Vagina (tissue), 2 donors: ENCODE measurements at places on chromosomes 5 and 9.

DNA sequence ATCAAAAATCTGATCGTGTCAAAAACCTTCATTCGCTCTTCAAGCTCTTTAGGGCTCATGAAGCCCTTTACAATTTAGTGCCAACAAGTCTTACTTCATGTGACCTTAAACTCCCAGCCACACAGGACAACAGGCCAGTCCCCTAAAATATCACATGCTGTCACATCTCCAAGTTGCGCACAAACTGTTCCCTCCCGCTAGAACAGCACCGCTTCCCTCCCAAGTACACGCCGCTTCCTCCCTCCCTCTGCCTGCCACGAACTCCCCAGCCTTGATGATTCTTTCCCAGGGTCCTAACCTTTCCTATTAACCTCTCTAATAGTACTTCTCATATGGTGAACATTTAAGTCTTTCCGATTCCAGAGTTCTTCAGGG, 91.2 kb downstream of the TLE1 start:
- H3K4me1 ChIP-seq = peaks cover 39% of the 10 kb centered on the region
- H3K27me3 ChIP-seq = no peaks in the 10 kb centered on the region
- no peak for DNase-seq
- H3K27ac ChIP-seq = no peak overlapping the region
- no peaks in the 10 kb centered on the region for H3K36me3 ChIP-seq

GRCh38 chr5:149931992-149932436, 12.6 kb downstream of the PDE6A start:
- H3K4me3 ChIP-seq = no peak overlapping the region
- no peak for DNase-seq
- no peak overlapping the region for H3K27ac ChIP-seq

GRCh38 chr5:166570865-166571264, 1720.6 kb upstream of the WWC1 start:
- H3K36me3 ChIP-seq = no peaks in the 10 kb centered on the region
- H3K27ac ChIP-seq = no peak overlapping the region
- no peaks in the 10 kb centered on the region for H3K4me1 ChIP-seq
- H3K27me3 ChIP-seq = no peaks in the 10 kb centered on the region
- no peak overlapping the region for H3K4me3 ChIP-seq

GRCh38 chr5:81393783-81394718, at the start of gene ACOT12:
TSS of gene ACOT12 (minus strand) at chr5:81394134. CDS start at chr5:81394114, 20 bp downstream.
- H3K27ac ChIP-seq = no peak within 1 kb of the TSS
- no peaks in the 10 kb centered on the region for H3K36me3 ChIP-seq
- no peaks in the 10 kb centered on the region for H3K4me1 ChIP-seq
- H3K4me3 ChIP-seq = peak within 1 kb of the TSS; percentile 41
- H3K27me3 ChIP-seq = no peaks in the 10 kb centered on the region

DNA sequence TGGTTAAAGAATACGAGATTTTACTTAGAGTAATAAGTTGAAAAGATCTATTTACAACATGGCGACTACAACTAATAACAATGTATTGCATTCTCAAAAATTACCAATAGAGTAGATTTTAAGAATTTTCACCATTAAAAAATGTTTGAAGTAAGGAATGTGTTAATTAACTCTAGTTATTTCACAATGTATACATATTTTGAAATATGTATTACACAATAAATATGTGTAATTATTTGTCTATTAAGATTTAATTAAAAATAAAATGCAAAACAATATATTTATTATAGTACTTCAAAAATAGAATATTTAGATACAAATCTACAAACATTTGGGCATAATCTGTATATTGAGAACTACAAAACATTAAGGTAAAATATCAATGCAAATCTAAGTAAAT, 1326.3 kb upstream of the CDH6 start:
- no peak overlapping the region for H3K27ac ChIP-seq
- no peaks in the 10 kb centered on the region for H3K27me3 ChIP-seq
- DNase-seq = no peak
- H3K4me3 ChIP-seq = no peak overlapping the region

DNA sequence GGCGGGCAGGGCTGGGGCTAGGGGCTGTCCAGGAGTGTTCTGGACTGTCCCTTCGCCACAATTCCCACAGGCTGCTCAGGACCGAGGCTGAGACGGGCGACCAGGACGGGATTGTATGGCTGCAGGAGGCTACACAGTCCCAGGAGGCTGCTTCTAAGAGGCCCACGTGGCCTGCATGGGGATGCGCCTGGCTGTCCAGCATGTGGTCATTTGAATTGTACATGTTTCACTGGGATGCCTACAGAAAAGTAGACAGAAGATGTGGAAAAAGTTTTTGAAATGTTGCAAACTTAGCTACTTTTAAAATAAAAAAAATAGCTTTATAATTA, 32.6 kb upstream of the SPTLC1 start:
- DNase-seq = no peak
- H3K27me3 ChIP-seq = no peaks in the 10 kb centered on the region
- peak overlapping the region; percentile 76 for H3K27ac ChIP-seq
- H3K4me3 ChIP-seq = no peak overlapping the region

- H3K27me3 ChIP-seq = no peaks in the 10 kb centered on the region
- no peak overlapping the region for H3K4me3 ChIP-seq
- no peaks in the 10 kb centered on the region for H3K36me3 ChIP-seq
- H3K4me1 ChIP-seq = peaks cover 25% of the 10 kb centered on the region
- no peak for DNase-seq
Observed at GRCh38 chr9:129223551-129224208, 45.6 kb upstream of the IER5L start.

GRCh38 chr5:35442885-35443639, 174.6 kb upstream of the SPEF2 start:
- no peaks in the 10 kb centered on the region for H3K36me3 ChIP-seq
- no peak for DNase-seq
- H3K4me1 ChIP-seq = no peaks in the 10 kb centered on the region
- no peaks in the 10 kb centered on the region for H3K27me3 ChIP-seq

DNA sequence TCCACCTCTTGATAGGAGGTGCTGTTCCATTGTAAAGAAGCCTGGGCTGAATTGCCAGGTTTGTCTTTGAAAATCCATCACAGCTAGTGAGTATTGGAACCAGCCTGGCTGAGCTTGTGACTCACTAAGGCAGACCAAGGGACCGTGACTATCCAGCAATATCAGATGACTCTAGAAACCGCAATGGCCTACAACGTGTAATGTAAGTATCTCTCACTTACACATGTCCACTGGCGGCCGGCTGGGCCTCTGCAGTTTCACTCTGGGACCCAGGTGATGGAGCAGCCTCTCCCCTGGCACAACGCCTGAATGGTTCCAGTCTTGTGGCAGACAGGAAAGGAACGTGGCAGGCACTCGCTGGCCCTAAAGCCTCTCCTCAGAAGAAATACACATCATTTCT, 3.1 kb upstream of the HRH2 start:
- H3K4me3 ChIP-seq = no peak overlapping the region
- H3K36me3 ChIP-seq = no peaks in the 10 kb centered on the region
- H3K27ac ChIP-seq = no peak overlapping the region
- DNase-seq = no peak
- no peaks in the 10 kb centered on the region for H3K27me3 ChIP-seq
- H3K4me1 ChIP-seq = no peaks in the 10 kb centered on the region

GRCh38 chr5:80156156-80156555, 99.7 kb downstream of the SERINC5 start:
- peaks cover 29% of the 10 kb centered on the region for H3K36me3 ChIP-seq
- no peaks in the 10 kb centered on the region for H3K27me3 ChIP-seq
- H3K27ac ChIP-seq = no peak overlapping the region
- H3K4me3 ChIP-seq = no peak overlapping the region
- no peak for DNase-seq

DNA sequence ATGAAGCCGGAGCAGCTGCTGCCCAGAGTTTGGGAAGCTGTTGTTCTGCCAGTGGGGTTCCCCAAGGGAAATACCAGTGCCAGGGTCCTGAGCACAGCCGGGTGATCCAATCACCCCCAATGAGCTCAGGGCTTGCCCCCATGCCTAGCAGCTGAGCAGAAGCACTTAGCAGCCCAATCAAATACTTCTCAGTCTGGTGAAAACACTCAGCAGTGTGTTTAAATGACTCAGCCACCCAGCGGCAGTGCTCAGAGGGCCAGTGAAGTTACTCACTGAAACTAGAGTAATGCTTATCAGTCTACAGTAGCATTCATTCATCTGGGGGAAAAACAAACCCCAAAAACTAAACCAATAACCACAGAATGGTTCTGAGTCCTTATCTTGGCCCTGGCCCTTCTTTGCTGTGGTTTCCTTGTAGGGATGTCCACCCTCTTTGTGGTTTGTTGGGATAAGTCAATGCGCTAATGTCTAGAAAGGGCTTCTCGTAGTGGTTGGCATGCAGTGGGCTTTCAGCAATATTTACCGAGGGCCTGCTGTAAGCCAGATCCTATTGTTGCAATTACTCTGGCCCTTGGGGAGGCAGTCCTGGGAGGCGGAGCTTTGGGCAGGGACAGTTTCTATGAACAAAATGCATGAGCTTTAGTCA, 43.1 kb downstream of the LHX2 start:
- H3K4me3 ChIP-seq = no peak overlapping the region
- H3K36me3 ChIP-seq = no peaks in the 10 kb centered on the region
- no peak overlapping the region for H3K27ac ChIP-seq
- no peaks in the 10 kb centered on the region for H3K27me3 ChIP-seq

DNA sequence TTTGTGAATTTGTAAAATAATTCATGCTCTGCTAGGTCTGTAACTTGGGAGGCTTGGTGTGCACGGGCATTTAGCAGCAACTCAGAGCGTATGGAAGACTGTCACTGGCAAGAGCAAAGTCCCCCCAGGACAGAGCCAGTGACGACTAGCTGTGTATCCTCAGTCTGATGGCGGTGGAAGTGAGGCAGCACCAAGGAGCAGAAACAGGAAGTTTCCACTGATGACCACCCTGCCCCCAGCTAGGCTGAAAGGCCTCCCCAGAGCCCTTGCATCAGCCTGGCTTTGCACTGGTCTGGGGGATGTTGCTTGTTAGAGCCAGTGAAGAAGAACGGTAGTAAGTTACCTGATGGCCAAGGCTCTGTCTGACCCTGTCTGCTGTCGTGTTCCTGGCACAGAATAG, 66.8 kb upstream of the ABL1 start:
- H3K27ac ChIP-seq = no peak overlapping the region
- no peaks in the 10 kb centered on the region for H3K27me3 ChIP-seq
- H3K36me3 ChIP-seq = no peaks in the 10 kb centered on the region
- DNase-seq = no peak

DNA sequence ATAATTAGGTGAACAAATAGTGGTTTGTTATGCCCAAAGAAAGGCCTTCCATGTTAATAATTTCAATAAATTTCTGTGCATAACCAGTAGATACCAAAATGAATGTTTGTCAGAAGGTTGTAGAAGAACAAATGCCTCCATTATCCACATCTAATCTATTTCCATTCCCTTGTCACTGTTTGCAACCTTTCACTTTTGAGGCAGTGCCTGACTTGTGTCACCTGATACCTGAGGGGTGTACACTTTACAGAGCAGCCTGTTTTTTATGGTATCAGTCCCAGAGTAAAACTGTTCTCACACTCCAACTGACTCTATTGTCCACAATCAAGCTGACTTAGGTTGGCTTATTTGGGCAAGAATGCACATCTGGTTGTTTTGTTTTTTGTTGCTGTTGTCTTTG, 40.1 kb downstream of the FREM1 start:
- H3K27me3 ChIP-seq = no peaks in the 10 kb centered on the region
- H3K4me3 ChIP-seq = no peak overlapping the region
- DNase-seq = no peak
- no peaks in the 10 kb centered on the region for H3K4me1 ChIP-seq

GRCh38 chr5:80069251-80069800, 34.2 kb downstream of the THBS4 start:
- DNase-seq = no peak
- H3K27ac ChIP-seq = no peak overlapping the region
- H3K4me3 ChIP-seq = no peak overlapping the region
- no peaks in the 10 kb centered on the region for H3K36me3 ChIP-seq
- no peaks in the 10 kb centered on the region for H3K27me3 ChIP-seq
- no peaks in the 10 kb centered on the region for H3K4me1 ChIP-seq

DNA sequence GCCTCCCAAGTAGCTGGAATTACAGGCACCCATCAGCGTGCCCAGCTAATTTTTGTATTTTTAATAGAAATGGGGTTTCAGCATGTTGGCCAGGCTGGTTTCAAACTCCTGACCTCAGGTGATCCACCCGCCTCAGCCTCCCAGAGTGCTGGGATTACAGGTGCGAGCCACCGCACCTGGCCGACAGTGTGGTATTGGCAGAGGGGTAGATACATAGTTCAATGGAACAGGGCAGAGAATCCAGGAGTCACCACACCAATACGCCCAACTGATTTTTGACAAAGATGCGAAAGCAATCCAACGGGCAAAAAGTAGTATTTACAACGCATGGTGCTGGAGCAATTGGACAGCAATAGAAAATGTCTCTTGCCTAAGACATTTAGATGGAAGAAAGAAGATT, 164.0 kb upstream of the PPP1R26 start:
- H3K36me3 ChIP-seq = no peaks in the 10 kb centered on the region
- H3K4me1 ChIP-seq = no peaks in the 10 kb centered on the region

DNA sequence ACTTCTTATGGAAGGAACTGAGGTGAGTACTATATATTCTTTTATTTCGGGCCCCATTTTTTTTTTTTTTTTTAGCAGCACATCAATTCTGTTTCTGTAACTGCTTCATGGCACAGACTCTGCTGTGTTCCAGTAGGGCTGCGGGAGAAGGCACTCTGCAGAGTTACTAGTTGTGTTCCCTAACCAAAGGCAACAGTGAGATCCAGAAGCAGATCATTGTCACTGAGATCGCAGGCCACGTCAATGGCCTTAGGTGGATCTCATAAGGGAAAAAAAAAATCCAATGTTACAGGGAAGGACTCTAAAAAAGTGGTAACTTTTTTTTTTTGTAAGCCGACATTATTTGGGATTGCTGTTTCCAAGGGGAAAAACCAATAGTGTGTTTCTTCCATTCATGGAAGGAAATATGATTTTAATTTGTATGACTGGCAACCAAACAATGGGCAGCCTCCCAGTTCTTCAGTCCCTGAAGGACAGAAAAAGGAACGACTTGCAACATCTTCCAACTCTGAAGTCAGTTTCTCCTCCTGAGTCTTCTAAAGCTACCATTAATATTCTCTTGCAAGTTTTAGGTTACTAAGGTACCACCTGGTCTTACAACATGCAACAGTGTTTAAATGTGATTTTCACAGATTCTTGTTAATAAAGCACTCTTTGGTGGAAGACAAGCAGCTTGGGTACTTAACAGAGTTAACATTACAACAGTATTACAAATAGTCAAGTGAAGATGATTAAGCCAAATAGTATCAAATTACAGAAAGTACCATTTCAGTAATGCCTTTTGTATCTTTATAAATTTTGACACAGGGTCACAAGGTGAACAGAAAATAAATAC, 52.8 kb downstream of the HABP4 start:
- no peaks in the 10 kb centered on the region for H3K36me3 ChIP-seq
- H3K27ac ChIP-seq = no peak overlapping the region
- no peaks in the 10 kb centered on the region for H3K27me3 ChIP-seq
- no peak overlapping the region for H3K4me3 ChIP-seq

- DNase-seq = no peak
- no peak overlapping the region for H3K27ac ChIP-seq
- H3K36me3 ChIP-seq = no peaks in the 10 kb centered on the region
- no peak overlapping the region for H3K4me3 ChIP-seq
Observed at GRCh38 chr5:41754857-41755256, 115.4 kb downstream of the OXCT1 start.
